Femur (tissue), 1 donor: ENCODE measurements at places on chromosomes 2 and 18.

- no peak for DNase-seq
These were observed 11.2 kb downstream of the SLC66A2 start for GRCh38 chr18:79940126-79940813.

- DNase-seq, result no peak
These were observed 20.7 kb downstream of the LGALSL start for GRCh38 chr2:64474636-64475035.

DNA sequence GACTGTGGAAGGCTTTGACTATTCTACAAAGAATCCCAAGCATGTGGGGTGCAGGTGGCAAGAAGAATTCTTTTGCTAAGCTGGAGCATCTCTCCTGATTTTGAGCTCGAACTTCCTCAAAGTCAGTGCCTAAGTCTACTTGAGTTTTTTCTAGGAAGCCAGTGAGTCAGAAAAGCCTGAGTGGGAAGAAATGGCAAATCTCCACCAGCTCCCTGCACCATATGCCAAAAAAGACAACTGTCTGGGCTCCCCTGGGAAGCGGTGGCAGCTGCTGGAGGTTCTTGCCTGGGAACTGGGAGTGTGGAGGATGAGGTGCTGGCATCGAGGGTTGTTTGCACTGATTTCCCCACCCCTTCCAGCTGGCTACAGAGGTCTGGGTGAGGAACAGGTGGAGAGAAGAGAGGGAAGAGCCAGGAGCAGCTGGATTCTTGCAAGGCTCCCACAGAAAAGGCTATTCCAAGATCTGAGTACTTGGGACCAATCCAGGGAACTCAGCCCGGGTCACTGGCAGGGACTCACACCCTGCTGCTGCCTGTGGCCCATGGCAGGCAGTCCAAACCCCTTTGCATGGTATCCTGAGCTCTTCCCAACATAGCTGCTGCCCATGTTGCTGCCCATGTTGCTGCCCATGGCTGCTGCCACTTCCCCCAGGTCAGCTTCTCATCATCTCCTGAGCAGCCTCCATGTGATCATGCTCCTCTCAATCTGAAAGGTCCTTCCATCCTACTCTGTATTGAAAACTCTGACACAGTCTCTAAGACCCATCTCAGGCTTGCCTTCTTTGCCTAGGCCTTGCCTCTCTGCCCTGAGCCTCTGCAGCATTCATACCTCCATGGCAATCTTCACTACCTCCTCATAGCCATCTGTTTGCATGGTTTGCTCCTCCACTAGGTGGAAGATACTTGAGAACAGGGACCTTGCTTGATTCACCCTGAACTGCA is 128.3 kb upstream of the SPATS2L start:
- peak; percentile 87 for DNase-seq

DNA sequence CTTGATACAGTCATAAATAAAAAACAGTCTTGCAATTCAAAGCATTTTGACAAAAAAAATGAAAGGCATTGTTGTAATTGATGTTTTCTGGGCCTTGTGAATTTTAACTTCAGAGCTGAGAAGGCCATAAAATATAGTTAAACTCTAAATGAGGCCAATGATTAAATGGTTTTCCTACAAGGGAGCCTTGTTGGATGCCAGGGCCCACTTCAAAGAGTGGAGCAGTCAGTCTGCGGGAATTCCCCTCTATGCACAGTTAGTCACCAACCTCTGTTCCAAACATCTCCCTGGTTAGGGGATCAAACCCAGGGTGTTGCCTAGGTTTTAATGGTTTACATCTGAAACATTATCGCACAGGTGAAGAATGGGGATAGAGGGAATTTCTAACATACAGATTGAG is 143.4 kb downstream of the NCKAP5 start:
- DNase-seq, result peak; percentile 31

DNA sequence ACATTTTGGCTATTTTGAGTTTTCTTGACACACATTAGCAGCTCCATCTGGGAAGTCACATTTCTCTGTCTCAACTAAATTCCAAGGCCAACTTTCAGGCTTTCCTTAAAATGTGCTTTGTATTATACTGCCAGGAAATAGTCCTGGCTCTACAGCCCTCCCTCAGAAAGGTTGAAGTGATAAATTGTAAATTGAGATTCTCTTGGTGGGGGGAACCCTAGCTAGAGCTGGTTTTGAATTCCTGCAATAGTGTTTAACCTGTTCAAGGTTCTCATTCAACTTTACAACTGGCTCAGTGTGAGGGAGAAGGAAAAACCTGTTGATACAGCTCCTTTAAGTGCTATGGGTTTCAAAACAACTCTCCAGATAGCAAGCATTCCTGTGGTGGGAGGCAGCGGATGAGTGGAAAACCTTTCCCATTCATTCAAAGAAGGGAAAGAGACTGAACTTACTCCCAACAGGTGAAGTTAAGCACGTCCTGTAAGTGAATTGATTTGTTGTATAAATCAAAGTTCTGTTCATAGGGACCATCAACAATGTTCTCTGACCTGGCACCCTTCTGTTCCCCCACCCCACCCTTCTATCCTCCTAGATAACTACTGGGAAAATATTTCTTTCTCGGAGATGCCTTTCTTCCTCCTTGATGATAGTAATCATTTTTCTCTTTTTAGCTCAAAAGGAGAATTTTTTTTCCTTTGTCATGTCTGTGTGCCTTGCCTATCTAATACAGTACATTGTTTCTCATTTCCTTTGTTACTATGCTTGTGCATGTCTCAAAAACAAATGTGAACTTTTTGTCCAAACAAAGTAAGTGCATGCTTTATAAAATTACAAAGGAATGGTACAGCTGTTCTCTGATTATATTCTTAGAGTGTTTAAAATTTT is 44.2 kb upstream of the SLC39A10 start:
- peak; percentile 24 for DNase-seq

DNA sequence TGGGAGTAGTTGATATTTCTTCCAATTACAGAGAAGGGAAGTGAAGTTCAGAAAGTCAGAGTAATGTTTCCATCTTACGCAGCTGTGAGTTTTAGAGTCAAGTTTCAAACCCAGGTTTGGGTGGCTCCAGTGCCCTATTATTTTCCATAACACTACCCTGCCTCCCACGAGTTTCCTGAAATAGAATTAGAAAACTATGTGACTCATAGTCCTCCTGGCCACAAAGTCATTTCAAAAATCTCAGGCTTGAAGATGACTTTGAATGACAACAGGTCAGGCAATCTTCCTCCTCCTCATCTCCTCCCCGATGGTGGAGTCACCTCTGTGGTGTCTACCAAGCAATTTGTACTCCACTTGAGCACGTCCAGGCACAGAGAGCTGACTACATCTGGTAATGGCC is 212.3 kb upstream of the TRIB2 start:
- no peak for DNase-seq

DNA sequence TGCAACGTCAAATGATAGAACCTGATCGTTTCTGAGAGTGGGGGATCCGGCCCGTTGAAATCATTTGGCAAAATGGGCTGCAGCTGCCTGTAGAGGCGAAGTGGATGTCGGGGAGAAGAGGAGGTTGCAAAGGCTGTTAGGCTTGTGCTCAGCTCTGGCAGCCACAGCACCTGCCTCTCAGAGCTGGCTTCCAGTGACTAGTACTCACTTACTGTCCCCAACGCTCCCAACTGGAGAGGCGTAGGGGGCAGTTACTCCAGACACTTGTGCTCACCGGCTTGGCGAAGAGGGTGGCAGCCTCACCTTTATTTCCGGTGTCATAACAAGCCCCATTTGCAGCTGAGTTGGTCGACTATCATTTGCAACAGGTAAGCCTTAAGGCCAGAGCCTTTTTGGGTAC is 37.9 kb downstream of the NCK2 start:
- no peak for DNase-seq

DNA sequence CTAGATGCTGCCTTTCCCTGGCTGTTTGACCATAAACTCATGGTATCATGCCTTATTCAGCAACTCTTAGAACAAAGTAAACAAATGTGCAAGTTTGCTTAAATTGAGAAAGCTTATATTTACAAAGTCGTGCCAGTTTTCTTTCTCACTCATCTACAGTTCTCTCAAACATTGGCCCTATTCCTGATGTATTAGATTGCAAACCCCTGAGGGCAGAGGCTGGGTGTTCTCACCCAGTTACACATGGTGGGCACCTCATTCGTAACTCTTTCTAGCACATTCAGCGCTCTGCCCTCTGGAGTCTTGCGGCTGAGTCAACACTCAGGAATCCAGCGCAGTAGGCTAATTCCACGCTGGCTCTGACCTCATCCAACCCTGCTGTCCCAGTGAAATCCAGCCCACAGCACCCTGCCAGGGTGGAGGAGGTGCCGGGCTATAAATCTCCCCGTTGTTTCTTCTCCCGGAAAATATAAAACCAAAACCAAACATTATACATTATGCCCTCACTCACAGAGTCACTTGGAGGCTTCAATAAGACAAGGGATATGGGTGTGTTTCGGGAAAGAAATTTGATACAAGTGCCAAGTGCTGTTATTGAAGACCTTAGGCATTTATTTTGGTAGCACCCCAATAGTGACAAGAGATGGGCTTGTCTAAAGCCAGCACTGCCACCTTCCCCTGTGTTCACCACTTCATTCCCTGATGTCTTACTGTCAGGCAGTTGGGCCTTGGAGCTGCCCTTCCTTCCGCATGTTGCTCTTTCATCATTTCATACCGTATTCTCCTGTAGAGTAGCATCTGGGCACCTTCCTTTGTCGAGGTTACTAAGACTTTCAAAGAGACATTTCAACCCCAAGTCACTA is 287.4 kb downstream of the PRKCE start:
- DNase-seq, result peak; percentile 86

GRCh38 chr18:45449418-45450227 is 165.7 kb upstream of the SLC14A2 start:
- DNase-seq, result peak; percentile 80

DNA sequence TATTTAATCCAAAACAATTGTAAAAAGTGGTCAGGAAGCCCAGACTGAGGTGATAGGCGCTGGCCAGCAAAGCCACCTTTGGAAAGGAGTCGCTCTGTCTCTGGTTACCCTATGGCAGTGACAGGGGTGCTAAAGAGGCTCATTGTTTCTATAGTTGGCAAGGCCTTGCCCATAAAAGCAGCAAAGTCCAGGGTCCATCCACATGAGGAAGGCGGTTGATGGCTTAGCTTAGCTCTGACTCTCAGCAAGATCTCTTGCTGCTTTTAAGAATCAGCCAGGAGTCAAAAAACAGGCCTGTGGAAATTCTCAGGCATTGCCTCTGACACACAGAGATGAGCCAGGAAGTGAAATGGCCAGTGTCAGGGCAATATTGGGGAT is 57.8 kb upstream of the CYP26B1 start:
- DNase-seq, result no peak

GRCh38 chr2:153227981-153228380 is 250.6 kb downstream of the RPRM start:
- DNase-seq, result no peak

- no peak for DNase-seq
These were observed 171.0 kb downstream of the MIB1 start for GRCh38 chr18:21911551-21911950.

GRCh38 chr2:26610504-26611335 is 30.4 kb downstream of the CIB4 start:
- no peak for DNase-seq

GRCh38 chr2:146068051-146068450 is 1548.1 kb upstream of the ZEB2 start:
- DNase-seq, result no peak

- no peak for DNase-seq
These were observed 73.0 kb downstream of the FARSB start for GRCh38 chr2:222582928-222583327.

DNA sequence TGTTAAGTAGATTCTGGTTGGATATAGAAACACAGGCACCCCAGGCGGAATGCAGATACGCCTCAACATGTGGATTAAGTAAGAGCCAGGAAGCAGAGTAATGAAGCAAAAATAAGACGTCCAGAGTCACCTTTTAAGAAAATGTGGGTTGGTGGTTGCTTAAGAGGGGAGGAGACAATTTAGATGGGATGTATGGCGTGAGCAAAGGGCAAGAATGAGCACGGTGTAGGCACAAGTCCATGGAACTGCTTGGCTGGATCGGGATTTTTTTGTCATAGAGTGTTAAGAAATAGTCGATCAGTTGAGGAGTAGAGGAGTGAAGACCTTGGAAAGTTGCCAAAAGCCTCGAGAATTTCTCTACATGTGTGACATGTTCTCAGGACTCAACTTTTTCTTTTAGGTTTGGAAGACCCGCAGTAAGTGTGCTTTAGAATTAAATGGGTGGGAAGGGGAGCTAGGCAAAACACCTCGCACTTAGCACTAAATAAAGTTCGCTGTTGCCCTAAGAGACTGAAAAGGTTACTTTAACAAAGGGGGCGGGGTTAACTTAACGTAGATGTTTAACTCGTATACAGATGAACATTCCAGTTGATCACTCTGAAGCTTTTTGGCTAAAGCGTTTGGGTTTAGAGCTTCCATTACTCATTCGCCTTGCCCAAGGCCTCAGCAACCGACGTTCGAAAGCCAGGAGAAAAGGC is 716 bp upstream of the SLC39A10 start:
- peak; percentile 24 for DNase-seq

GRCh38 chr2:167142554-167142953 is 254.3 kb downstream of the XIRP2 start:
- no peak for DNase-seq

GRCh38 chr2:156399950-156400705 is 36.1 kb upstream of the GPD2 start:
- DNase-seq, result peak; percentile 86

- DNase-seq, result no peak
These were observed 4.4 kb downstream of the DLX2 start for GRCh38 chr2:172098287-172098649.

- DNase-seq, result no peak
These were observed 72.1 kb downstream of the OSBPL6 start for GRCh38 chr2:178266445-178266844.

GRCh38 chr18:50879302-50880118 is 592 bp downstream of the ME2 start:
- peak; percentile 53 for DNase-seq

DNA sequence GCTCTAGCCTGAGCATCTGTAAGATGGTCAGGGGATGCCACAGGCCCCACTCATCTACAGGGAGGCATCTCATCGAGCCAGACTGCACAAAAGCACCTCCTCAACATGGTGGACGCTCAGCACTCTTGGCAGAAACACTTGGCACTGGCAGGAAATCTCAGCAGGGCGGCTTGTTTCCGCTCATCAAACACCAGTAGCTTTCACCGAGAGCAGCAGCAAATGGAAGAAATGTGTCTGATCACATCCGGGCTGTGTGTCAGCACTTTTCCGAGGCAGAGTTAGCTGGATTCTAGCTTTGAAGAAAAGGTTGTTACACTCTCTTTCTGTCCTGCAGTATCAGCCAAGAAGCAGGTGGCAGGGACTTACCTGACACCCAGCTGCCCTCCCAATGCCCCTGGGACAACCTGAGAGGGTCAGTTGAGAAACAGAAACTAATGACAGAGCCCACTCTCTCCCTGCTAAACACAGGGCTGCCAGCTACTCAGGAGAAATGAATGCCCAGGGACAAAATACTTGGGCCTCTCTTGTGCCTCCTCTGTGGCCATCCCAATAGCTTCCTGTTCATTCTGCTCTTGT is 68.9 kb upstream of the FZD7 start:
- DNase-seq, result no peak

GRCh38 chr2:232431705-232432590 is 24.0 kb upstream of the ALPI start:
- DNase-seq, result peak; percentile 6

- no peak for DNase-seq
These were observed 22.9 kb downstream of the GRHL1 start for GRCh38 chr2:9974343-9974742.
